Activated CD8-positive, alpha-beta memory T cell treated with anti-CD3 and anti-CD28 coated beads for 36 hours (primary cell): ENCODE measurements at places on chromosomes 1 and 21. TPM values are rescaled to one million over a fixed set of nuclear protein-coding genes. Genes with fewer than 3 reads are reported as not detected.

Gene LY9
- total RNA-seq = 4.2 TPM

Gene ADORA1
- total RNA-seq = not detected

Gene DNAJC8
- 103 TPM for total RNA-seq

Gene PHGDH
- 185 TPM for total RNA-seq

Gene FCRL1
- total RNA-seq = not detected

Gene RCAN3
- 51.2 TPM for total RNA-seq

Gene CDA
- total RNA-seq = not detected

Gene SIKE1
- 70.0 TPM for total RNA-seq

Gene TIE1
- 0.59 TPM for total RNA-seq

Gene UMODL1
- total RNA-seq = not detected

Gene SLC45A1
- 0.48 TPM for total RNA-seq

Gene RPE65
- total RNA-seq = not detected

Gene RNU1-3
- total RNA-seq = 1,003 TPM

Gene AQP10
- total RNA-seq = not detected

Gene SYCP1
- total RNA-seq = not detected

Gene ANGPTL1
- not detected for total RNA-seq

Gene INAVA
- total RNA-seq = 0.06 TPM

Gene KCNJ15
- 0.40 TPM for total RNA-seq

Gene SLC2A5
- not detected for total RNA-seq

Gene LCE1F
- not detected for total RNA-seq

Gene UBXN10
- total RNA-seq = 0.78 TPM

Gene PHF13
- 14.0 TPM for total RNA-seq

Gene ZNF648
- not detected for total RNA-seq

Gene GNG12
- total RNA-seq = 0.34 TPM

Gene DCDC2B
- total RNA-seq = 0.21 TPM

Gene C1orf167
- total RNA-seq = not detected

Gene RTCA
- total RNA-seq = 62.5 TPM

Gene NR1I3
- not detected for total RNA-seq

Gene EXO1
- 82.9 TPM for total RNA-seq

Gene EDARADD
- total RNA-seq = 15.7 TPM

Gene FNDC5
- total RNA-seq = not detected

Gene NBPF4
- total RNA-seq = 0.10 TPM

Gene CCDC185
- total RNA-seq = not detected

Gene H6PD
- 6.5 TPM for total RNA-seq

Gene KCNE2
- not detected for total RNA-seq

Gene VANGL2
- total RNA-seq = 0.06 TPM

Gene TMEM50B
- 16.7 TPM for total RNA-seq

Gene TOR1AIP2
- total RNA-seq = 74.1 TPM

Gene AIM2
- total RNA-seq = 64.9 TPM

Gene SPRR2E
- total RNA-seq = not detected

Gene FCGR2B
- not detected for total RNA-seq

Gene CFAP141
- not detected for total RNA-seq
